ENCODE measurements at places on chromosomes 2 and 18.

DNA sequence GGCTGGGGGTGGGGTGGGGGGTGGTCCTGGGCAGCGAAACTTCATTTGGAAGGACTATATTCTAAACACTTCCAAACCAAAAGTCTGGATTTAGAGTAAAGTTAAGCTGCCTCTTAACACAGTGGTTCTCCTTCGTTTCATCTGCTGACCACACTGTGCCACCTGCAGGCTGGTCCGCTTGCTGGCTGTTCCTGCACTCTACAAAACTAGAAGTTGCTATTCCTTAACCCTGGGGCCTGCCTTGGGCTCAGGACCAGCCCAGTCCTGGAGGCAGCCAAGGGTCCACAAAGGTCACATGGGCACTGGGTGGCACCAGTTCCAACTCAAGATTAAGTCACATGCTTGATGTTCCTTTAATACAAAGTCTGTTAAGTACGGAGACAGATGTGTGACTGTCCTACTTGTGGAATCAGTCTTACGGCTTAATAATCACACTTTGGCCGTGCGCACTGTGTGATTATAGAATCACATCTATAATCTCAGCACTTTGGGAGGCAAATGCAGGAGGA, 195.4 kb downstream of the FAM210A start:
- no peak for DNase-seq

- no peak for DNase-seq
Observed at GRCh38 chr2:219533930-219534661, 9.5 kb downstream of the CHPF start.

DNA sequence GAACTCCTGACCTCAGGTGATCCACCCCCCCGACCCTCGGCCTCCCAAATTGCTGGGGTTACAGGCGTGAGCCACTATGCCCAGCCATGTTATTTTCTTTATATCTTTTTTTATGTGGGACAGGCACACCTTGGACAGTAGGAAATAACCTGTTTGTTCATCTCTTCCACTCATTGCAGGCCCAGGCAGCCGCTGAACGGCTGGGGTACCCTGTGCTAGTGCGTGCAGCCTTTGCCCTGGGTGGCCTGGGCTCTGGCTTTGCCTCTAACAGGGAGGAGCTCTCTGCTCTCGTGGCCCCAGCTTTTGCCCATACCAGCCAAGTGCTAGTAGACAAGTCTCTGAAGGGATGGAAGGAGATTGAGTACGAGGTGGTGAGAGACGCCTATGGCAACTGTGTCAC, 8.4 kb downstream of the CAD start:
- no peak for DNase-seq

- DNase-seq: no peak
Observed at GRCh38 chr18:22778996-22779395, 154.1 kb upstream of the RBBP8 start.

GRCh38 chr18:10266334-10266590, 188.2 kb upstream of the APCDD1 start:
- DNase-seq: no peak

DNA sequence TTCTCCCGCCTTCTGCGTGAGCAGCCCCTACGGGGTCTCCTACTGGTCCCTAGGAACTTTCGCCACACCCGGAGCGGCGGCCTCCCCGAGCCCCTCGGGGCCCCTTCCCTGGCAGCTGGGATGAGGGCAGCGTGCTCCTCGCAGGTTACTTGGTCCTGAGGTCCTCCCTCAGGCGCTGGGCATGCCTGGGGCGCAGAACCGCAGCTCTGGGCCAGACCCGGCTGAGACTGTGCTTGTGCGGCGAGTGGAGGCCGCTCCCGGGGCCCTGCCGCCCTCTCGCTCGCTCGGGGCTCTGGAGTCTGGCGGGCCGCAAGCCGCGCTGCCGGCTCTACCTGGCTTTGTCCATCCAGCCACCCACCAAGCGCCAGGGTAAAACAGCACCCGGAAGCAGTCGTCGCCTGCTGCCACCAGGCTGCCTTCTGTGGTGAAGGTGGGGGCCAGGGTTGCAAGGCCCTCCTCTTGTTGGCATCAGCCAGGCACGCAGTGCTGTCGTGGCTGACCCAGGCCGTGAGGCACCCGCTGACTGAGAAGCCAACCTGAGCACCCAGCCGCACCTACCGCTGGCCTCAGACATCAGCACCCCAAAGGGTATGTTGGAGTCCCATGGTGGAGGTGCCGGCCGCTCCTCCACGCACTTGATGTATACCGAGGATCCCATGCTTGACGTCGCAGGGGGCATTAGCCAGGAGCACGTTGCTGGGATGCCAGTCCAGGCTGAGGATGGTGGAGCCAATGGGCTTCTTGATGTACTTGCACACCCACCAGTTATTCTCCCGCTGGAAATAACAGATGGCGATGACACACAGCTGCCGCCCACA, 46.1 kb upstream of the PTH2R start:
- DNase-seq: no peak

DNA sequence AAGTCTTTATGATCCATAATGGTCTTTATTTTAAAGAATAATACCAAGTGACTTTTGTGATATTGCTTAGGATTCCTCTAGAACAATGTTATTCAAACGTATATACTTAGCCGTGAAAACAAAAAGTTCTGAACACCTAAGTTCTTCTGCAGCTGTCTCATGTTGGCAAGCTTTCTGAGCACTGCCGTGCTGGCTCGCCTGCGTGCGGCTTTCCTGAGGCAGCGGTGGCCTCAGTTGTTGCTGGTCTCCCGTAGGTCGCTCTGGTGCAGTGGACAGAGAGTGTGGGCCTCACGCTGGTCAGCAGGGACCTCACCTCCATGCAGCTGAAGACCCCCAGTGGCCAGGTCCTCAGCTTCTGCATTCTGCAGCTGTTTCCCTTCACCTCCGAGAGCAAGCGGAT, 66.8 kb upstream of the NFATC1 start:
- DNase-seq: no peak

- no peak for DNase-seq
Observed at GRCh38 chr2:105593221-105593967, 151.3 kb upstream of the NCK2 start.

- no peak for DNase-seq
Observed at GRCh38 chr2:215002500-215002899, 135.9 kb downstream of the ABCA12 start.

DNA sequence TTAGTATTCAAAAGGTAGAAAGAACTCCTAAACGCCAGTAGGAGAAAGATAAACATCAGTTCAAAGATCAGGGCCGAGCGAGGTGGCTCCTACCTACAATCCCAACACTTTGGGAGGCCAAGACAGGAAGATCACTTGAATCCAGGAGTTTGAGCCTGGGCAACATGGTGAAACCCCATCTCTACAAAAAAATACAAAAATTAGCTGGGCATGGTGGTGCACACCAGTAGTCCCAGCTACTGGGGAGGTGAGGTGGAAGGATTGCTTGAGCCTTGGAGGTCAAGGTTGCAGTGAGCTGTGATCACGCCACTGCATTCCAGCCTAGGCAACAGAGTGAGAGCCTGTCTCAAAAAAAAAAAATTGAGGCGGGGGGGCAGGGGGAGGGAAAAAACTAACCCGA, 40.6 kb downstream of the MBOAT2 start:
- no peak for DNase-seq

DNA sequence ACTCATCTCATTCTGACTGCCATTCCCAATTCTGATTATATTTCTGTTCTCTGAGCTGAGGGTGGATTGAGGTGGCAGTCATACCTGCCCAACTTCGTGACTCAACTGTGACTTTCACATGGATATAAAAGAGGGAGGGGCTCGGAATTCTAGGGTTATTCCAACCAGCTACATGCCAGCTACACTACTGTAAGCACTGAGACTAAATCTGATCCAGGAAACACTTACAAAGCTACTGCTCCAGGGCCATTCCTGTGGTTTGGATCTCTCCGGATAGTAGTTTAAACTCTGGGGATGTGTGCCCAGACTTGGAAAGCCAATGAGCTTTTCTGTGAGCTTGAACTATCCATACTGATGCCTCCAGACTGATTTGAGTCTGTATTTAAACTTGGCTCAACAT, 7.9 kb downstream of the MAP2 start:
- no peak for DNase-seq

DNA sequence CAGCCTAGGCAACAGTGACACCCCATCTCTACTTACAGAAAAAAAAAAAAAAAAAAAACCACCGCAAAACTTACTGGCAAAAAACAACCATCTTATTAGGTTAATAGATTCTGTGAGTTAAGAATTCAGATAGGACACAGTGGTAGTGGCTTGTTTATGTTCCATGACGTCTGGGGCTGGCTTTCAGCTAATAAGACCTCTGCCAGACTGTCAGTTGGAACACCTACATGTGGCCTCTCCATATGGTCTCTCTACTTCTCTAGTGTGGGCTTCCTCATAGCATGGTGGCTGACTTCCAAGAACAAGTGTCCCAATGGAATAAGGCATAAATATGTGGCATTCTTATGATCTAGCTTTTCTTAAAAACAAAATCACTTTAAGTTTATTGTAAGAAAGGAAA, 94.0 kb upstream of the OTX1 start:
- no peak for DNase-seq

DNA sequence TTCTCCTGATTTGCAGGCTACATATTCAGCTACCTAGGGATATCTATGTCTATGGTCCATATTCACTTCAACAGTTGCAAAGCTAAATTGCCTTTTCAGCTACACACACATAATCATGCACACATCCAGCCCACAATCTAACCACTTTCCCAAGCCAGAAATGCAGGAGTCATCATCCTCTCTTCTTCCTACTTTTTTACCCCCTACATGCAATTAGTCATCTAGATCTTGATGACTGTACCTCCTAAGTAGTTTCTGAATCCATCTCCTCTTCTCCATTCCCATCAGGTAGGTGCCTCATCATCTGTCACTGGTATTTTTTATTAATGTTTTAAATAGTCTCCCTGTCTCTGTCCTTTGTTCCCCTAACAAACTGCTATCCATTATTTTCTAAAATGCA, 23.7 kb upstream of the SPRED2 start:
- no peak for DNase-seq

DNA sequence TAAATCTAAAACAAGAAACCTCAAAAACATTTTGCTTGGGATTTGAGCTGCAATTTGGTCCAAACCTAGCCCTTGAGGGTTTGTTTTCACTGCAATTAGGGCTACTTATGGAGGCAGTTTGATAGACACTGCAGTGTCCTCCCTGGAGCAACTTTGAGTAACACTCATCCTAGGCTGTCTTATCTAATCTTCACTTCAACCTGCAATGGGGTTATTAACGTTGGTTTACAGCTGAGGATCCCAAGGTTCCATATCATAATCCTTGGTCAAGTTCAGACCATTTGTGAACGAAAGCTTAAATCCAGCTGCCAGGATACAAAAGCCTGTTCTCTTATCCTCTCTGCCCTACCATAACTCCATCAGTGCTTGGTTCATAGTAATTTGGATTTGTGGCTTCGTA, 2.5 kb downstream of the ANXA4 start:
- DNase-seq: no peak

Measured in stimulated activated naive CD4-positive, alpha-beta T cell treated with Interleukin-2 at 50 U/mL for 16 hours (primary cell).